ENCODE measurements at places on chromosomes 6 and 20.

DNA sequence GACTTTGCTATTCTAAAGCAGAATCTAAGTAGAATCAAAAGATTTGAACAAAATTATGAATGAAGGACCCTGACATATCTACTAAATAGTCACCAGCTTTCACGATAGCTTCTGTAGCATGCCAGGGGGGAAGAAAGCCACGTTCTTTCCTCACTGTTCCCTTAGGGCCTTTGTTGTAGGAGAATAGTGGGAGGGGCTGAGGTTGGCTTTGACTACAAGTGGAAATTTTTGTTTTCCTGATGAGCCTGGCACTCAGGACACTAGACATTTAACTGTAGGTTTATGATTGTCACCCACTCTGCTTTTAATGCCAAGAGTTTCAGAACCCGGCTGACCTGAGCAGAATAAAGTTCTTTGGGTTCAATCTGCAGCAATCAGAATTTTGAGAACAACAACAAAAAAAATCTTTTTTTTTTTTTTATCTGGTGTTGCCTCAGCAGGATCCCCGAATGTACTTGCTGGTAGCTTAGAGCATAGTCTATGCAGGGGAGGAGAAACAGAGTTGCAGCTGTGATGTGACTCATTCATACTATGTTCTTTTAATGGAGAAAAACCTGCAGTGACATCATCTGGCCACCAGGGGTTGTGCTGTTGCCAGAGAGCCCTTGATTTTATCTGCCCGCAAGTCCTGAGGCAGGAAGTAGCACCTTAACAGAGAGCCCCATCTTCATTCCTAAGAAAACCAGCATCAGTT, 38.5 kb downstream of the TPD52L1 start:
- peak; percentile 45 for ATAC-seq

DNA sequence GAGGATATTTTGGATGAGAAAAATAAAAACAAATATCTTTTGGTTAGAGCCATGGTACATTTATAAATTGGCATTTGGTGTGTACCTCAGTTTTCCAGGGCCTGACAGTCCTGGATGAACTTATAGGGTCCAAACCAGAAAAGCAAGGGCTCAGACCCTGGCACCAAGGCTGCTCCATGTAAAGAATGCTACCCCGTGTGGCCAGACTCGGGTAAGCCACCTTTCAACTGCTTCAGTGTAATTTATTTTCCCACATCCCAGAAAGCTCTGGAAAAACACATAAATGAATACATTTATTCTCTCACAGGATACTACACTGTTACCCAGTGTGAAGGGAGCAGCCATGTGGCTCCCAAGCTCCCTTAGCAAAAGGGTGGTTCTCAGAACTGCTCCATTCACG, 13.8 kb downstream of the MRPL14 start:
- ATAC-seq: no peak

- no peak for ATAC-seq
Observed at GRCh38 chr20:58847463-58847862, 3.2 kb downstream of the GNAS-AS1 start.

DNA sequence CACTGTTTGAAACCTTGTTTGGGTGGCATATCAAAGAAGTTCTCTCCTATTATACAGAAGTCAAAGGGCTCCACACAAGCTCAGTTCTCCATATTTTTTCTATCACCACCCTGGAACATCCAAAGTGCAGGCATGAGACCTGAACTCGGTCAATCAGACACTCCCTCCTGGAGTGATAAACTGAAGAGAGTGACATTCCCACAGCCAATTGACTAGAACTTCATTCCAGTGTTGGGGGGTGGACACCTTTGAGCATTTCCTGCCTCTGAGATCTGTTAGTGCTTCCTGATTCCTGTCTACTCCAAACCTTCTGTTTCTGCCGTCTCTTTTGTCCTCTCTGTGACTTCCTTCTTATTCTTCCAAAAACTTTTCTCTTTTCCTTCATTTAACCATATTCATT, 220.7 kb upstream of the NOX3 start:
- ATAC-seq: no peak

DNA sequence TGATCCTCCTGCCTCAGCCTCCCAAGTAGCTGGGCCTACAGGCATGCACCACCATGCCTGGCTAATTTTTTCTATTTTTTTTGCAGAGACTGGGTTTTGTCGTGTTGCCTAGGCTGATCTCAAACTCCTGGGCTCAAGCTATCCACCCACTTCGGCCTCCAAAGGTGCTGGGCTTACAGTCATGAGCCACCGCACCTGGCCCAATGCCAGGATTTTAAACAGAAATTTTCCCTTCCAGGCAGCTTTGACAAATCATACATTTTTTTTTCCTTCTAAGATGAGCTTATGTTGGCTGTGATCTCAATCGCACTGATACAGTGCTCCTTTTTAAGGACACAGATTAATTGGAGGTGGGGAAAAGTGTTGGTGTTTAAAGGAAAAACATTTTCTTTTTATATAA, 73.2 kb upstream of the CD2AP start:
- ATAC-seq: no peak

GRCh38 chr6:146341493-146342230, 202.0 kb upstream of the RAB32 start:
- no peak for ATAC-seq

DNA sequence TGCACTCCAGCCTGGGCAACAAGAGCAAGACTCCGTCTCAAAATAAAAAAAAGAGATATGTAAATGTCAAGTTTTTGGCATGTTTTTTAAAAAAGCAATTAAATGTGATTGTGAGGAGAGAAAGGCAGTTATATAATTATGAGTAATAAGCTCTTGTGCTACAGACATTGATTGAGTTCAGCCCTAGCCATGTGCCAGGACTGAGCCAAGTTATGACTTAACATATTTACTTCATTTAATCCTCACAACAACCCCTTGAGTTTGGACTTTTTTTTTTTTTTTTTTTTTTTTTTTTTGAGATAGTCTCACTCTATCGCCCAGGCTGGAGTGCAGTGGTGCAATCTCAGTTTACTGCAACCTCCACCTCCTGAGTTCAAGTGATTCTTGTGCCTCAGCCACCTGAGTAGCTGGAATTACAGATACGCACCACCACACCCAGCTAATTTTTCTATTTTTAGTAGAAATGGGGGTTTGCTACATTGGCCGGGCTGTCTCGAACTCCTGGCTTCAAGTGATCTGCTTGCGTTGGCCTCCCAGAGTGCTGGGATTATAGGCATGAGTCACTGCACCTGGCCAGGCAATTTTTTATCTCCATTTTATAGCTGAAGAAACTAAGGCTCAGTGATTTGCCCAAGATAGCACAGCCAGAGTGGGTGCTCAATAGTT, 15.0 kb upstream of the CSE1L start:
- no peak for ATAC-seq

GRCh38 chr6:148999929-149000468, 253.2 kb downstream of the UST start:
- ATAC-seq: no peak

DNA sequence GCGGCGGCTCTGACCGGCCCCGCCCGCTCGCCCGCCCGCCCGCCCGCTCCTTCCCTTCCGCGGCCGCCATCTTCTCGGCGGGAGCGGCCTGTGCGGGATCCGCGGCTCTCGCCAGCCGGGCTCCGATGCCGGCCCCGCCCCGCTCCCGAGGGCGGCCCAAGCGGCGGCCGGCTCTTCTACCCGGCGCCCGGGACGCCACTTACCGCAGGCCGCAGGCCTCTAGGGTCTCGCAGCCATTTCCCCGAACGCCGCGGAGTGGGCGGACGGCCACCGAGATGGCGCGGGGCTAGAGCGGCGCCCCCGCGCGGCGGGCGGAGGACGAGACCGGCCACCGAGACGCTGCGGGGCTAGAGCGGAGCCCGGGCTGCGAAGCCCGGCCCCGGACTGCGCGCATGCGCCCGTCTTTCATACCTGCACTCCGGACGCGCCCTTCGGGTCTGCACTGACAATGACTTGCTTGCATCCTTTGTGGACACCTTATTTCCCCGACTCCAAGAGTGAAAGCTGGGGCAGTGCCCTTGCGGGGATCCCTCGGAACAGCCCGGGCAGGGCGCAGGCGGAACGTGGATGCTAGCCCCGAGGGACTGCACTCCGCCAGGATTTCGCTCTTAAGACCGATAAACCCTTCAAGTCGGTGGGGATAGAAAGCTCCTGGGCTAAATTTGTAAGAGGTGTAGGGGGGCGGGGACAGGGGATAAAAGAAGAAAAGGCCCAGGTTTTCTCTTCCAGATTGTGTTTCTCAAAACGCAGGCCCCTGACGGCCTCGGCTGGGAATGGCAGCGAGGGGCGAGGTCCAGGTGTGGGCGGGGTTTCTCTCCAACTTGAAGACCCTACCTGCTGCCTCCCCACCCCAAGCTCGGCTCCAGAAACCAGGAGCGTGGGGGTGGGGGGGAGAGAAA, at the start of gene DIDO1:
TSS of gene DIDO1 (minus strand) at position 277 of the 899 bp plus-strand sequence.
- ATAC-seq: peak; percentile 93

- no peak for ATAC-seq
Observed at GRCh38 chr6:64255000-64255399, 619.4 kb downstream of the PHF3 start.

- no peak for ATAC-seq
Observed at GRCh38 chr6:100462706-100463629, 1.8 kb downstream of the SIM1 start.

GRCh38 chr6:113171882-113172281, 685.3 kb upstream of the MARCKS start:
- ATAC-seq: peak; percentile 12

DNA sequence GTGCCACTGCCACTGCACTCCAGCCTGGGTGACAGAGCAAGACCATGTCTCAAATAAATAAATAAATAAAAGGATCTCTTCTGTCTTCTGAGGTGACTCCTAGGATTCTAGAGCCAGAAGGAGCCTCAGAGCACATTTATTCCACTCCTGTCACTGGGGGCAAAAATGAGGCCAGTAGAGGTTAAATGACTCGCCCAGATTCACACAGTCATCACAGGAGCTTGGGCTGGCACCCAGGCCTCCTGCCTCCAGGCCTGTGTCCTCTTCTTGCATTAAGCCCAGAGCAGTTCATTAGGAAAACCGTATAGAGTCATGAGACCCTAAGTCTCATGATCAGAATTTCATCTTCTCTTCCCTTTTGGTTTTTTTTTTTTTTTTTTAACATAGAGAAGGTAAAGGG, 243.3 kb downstream of the NRN1 start:
- ATAC-seq: no peak

DNA sequence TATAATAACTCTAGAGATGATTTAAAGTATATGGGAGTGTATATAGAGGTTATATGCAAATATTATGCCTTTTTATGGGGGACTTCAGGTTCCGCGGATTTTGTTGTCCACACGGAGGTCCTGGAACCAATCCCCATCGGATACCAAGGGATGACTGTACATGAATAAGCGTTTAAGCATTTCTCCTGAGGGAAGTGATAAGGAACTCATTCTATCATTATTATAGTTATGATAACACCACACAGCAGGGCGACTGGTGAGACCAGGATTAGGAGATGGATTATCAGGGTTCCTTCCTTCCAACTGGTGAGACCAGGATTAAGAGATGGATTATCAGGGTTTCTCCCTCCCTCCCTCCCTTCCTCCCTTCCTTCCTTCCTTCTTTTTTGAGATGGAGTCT, 6.6 kb downstream of the ECI2 start:
- ATAC-seq: no peak

GRCh38 chr6:154161689-154162088, 122.6 kb downstream of the OPRM1 start:
- no peak for ATAC-seq

GRCh38 chr20:58384821-58385220, 4.2 kb upstream of the VAPB start:
- ATAC-seq: no peak

GRCh38 chr6:46265373-46265772, 94.6 kb upstream of the ENPP5 start:
- no peak for ATAC-seq

Data from motor neuron (in vitro differentiated cells).